ENCODE measurements at places on chromosomes 4 and X. TPM values are rescaled to one million over a fixed set of nuclear protein-coding genes. Genes with fewer than 3 reads are reported as not detected.

Gene TMEM154
- total RNA-seq: 11.2 TPM

Gene RGN
- 3.5 TPM for total RNA-seq

Gene RBM47
- 0.86 TPM for total RNA-seq

Gene PPP2R2C
- not detected for total RNA-seq

Gene ZNF595
- total RNA-seq: 17.7 TPM

Gene VCX
- not detected for total RNA-seq

Gene SPINK2
- not detected for total RNA-seq

Gene ATP8A1
- total RNA-seq: 0.97 TPM

Gene GAGE13
- not detected for total RNA-seq

Gene RPGR
- total RNA-seq: 4.3 TPM

Gene SORBS2
- 1.7 TPM for total RNA-seq

Gene INPP4B
- total RNA-seq: 64.3 TPM

Gene ASIC5
- not detected for total RNA-seq

Gene SHROOM4
- total RNA-seq: 0.43 TPM

Gene LANCL3
- 0.32 TPM for total RNA-seq

Gene GNRHR
- not detected for total RNA-seq

Gene POU3F4
- not detected for total RNA-seq

Gene PSAPL1
- total RNA-seq: not detected

Gene CLGN
- total RNA-seq: 1.6 TPM

Gene DOCK11
- total RNA-seq: 50.1 TPM

Gene LUZP4
- not detected for total RNA-seq

Gene AR
- 11.3 TPM for total RNA-seq

Gene OTC
- not detected for total RNA-seq

Gene MUC7
- not detected for total RNA-seq
